ENCODE measurements at places on chromosomes 1 and 21. TPM values are rescaled to one million over a fixed set of nuclear protein-coding genes. Genes with fewer than 3 reads are reported as not detected.
A peak's percentile ranks its signal among the peaks of the same experiment; 100 is the strongest.

Gene CNN3
- total RNA-seq: 158 TPM

DNA sequence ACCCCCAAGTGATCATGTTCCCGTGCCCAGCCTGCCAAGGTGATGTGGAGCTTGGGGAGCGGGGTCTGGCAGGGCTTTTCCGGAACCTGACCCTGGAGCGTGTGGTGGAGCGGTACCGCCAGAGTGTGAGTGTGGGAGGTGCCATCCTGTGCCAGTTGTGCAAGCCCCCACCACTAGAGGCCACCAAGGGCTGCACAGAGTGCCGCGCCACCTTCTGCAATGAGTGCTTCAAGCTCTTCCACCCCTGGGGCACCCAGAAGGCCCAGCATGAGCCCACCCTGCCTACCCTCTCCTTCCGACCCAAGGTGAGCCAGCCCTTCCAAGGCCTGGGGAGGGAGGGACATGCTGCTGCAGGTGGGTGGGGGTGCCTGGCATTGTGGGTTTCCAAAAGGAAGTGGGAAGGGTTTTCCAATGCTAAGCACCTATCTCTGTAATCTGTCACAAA is 2.3 kb downstream of the TRIM46 start:
- no peak for DNase-seq

DNA sequence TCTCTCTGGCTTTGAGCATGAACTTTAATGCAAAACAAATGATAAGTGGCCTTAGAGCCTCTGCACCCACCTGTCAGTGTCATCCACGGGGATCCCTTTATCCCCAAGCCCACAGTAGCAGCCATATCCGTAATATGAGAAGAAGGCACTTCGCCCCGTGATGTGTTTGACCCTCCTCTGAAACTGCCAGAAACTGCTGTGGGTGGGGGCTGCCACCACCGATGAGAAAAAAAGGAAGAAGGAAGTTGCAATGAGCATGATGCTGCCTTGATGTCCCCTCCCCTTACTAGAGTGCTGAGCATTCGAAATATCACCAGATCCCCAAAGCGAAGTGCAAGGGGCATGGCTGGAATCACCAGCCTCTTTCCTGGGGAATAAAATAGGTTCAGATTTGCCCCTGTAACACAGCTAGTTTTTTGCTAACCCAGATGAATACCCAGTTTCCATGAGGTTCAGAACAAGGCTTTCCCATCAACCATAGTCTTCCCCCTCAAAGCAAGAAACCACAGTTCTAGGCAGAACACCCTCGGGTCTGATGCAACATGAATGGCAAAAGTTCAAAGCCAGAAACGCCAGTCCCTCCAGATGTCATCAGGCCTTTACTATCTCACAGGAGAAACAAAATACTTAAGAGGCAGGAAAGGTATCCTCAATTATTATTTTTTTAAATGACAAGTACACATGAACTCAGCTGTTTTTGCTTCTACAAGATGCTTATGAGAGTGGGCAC is 10.8 kb upstream of the UBXN10 start:
- no peak for DNase-seq

DNA sequence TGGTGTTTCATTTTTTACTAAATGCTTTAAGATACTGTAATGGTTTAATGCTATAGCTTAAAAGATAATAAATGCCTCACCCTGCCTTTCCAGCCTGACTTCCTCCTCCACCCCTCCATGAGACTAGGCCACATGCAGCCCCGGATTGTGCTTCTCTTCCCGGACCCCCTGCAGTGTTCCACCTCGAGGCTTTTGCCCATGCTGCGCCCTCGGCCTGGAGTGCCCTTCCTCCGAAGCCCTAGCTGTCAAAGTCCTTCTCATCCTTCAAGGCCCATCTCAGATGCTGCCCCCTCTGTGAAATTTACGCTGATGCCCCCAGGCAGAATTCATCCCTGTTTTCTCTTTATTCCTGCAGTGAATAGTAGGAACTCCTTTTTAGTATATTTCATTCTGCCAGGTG is 98.5 kb downstream of the ATP5PO start:
- no peak for DNase-seq

GRCh38 chr21:14889080-14889810 is 175.6 kb downstream of the NRIP1 start:
- DNase-seq: no peak

DNA sequence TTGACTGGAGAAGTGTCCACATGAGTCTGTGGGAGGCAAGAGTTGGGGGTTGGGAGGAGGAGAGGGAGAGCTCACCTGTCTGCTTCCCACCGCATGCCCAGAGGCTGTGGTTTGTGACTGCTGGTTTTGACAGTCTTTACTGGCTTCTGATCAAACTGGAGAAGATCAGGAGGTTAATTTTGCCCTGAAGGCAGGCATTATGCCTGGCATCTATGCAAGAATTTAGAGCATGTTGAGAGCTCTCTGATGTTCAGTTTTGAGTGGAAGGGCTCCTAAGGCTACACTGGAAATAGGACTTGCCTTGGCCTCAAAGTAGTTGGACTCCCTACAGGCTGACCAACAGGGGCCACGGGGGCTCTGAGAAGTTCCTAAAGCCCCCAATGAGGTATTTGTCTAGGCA is 101.6 kb downstream of the TLR5 start:
- no peak for DNase-seq

- no peak for DNase-seq
Measured at GRCh38 chr1:206816390-206817287, 44.3 kb upstream of the IL10 start.

DNA sequence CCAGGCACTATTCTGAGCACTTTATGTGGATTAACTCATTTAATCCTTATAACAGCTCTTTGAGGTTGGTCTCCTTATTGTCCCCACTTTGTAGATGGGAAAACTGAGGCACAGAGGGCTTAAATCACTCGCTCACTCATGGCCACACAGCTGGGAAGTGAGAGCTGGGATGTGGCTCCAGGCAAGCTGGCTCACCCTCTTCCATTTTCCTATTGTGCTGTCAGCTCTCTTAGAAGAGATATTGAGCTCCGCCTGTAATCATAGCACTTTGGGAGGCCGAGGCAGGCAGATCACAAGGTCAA is 3.8 kb upstream of the COL8A2 start:
- no peak for DNase-seq

DNA sequence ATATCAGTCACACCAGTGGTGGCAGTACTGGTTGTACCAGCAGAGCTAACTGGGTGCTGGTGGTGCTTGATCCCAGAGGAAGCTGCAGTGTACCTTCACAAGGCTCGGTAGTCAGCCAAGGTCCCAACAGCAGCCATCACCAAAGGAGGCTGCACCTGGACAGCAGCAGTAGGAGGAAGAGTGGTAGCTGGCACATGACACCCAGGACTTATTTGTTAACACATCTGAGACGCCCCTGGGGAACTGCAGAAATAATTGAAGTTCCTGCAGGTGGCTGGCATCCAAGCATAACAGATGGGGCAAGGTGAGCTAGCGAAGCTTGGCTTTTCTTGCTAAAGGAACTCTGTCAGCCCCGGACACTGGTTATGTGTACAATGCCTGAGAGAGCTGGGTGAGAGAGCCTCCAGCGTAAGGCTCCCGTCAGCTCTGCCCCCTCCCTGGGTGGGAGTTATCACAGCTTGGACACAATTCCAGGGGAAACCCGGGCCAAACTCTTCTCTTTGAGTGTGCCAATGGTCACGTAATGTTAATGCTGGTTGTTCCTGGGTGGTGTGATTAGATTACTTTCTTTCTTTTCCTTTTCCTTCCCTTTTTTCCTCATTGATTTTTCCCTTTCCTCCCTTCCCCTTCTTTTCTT is 29.1 kb upstream of the PARP1 start:
- DNase-seq: peak; percentile 71

- DNase-seq: no peak
Measured at GRCh38 chr1:244735404-244735803, 82.5 kb downstream of the DESI2 start.

DNA sequence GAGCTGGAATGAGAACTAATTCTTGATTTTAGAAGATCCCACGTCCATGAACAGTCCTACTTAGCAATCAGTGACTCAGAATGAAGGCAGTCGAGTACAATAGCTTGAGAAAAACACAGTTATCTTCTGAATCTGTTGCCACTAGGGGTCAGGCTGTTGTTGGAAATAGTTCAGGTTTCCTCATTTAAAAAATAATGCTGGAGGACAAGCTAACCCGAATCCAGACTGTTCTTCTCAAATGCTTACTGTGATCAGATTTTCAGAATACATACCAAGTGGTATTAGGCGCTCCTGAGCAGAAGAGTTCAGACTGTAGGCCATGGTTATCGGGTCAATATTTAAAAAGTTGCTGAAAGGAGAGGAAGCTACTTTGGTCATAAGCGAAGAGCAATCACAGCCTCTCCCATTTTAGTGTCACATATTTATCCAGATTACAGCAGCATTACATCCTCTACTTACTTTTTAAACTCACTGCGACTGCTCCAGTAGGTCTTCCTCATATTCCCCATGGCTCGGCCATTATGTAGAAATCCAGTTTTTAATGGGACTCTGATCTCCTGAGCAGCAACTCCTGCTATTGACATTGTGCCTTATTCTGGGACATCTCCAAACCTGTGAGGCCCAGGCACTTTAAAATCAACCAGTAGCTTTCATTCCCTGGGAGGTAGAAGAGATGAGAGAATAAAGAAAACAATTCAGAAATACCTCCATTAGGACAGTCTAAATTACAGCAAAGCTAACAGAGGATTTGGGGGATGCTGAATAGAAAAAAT is 10.9 kb downstream of the ERRFI1 start:
- DNase-seq: peak; percentile 70

Gene TAS1R1
- total RNA-seq: not detected

- DNase-seq: no peak
Measured at GRCh38 chr21:26225046-26225445, 54.5 kb upstream of the APP start.

Gene ANGPTL3
- total RNA-seq: not detected

Gene REG4
- total RNA-seq: not detected

- DNase-seq: no peak
Measured at GRCh38 chr1:113437554-113438341, 47.4 kb downstream of the MAGI3 start.

Gene RSPO1
- total RNA-seq: 1.6 TPM

- DNase-seq: no peak
Measured at GRCh38 chr1:244896550-244896949, 32.2 kb upstream of the HNRNPU start.

DNA sequence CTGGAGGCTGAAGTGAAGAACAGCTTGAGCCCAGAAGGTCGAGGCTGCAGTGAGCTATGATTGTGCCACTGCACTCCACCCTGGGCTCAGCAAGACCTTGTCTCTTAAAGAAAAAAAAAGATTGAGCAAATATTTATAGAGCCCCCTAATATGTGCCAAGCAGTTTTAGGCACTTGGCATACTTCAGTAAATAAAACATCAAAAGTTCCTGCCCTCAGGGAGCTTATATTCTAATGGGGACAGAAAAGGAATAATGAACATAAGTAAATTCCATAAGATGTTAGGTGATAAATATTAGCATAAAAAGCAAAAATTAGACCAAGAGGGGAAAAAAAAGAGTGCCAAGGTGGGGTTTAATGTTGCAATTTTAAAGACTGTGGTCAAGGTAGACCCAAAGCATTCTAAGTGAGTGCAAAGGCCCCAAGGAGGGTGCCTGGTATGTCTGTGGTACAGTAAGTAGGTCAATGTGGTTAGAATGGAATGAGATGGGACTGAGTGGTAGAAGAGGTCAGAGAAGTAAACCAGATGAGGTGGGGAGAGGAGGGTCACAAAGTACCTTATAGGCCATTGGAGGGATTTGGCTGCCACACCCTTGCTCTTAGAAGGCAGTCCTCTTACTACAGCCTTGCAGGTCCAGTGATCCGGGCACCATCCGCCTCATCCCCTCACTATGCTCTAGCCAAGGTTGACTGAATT is 2.2 kb upstream of the TOE1 start:
- no peak for DNase-seq

DNA sequence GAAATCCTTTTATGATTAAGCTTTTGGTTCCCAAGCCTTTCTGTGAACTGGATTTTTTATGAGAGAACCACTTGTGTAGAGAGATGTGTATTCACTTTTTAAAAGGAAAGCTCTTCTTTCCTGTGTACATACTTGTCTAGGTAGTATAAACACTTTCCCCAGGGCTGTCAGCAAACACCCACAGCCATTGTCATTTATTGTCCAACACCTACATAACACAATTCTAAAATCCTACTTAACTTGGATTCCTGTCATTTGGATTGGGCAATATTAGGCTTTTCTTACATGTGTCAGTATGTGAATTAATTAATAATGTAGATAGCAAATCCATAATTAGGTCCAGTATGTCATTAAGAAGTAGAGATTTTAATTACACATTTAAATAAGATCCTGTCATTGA is 12.3 kb downstream of the DDX20 start:
- DNase-seq: no peak

GRCh38 chr1:30995990-30996612 is 69.4 kb downstream of the PUM1 start:
- peak; percentile 21 for DNase-seq

DNA sequence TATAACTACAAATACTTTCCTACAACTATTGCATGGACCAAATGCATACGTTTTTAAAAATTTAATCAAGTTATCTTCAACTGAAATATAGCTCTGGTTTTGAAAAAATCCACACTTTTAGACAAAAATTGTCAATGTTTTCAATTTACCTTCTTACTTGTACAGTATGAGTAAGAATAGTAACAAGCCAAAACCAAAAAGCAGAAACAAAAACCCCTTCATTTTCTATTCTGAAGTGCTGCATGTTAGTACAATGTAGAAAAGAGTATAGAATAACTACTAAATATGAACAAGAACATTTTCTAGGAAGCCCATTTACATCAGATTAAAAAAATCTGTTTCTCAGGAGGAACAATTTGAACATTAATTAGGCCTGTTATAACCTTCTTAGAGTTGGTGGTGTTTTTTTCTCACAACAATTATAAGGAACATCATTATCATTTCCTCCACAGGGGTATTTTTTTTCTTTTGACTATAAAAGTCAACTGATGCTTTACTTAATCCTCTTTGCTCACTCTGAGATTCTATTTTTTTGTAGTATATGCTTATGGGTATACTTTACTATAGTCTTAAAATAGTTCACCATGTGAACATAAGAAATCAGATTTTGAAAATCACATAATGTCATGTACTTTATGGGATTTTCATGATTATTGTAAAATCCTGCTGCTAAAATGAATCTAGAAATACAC is 475.4 kb downstream of the PTBP2 start:
- DNase-seq: no peak

- no peak for DNase-seq
Measured at GRCh38 chr21:45011426-45011825, 63.0 kb upstream of the ADARB1 start.

- no peak for DNase-seq
Measured at GRCh38 chr1:193584731-193585239, 398.4 kb upstream of the B3GALT2 start.

Gene CCDC190
- total RNA-seq: not detected

DNA sequence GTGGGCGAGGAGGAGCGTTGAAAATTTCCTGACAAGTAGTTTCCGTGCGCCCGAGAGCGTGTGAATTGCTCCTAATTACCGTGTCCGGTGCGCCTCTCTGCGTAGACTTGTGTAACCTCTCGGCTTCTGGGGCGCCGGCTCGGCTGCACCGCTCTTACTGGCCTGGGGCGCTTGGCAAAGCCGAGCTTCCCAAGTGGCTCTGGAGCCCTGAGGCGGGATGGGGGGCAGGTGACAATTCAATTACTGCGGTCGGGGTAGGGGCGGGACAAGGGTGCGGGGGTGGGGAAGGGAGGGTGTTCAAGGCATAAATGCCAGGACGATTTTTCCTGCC is 392 bp upstream of the DMRTA2 start:
- no peak for DNase-seq

All from cerebellum (tissue), 4 donors.